Activated T-helper 17 cell treated with anti-CD3 and anti-CD28 coated beads, Interleukin-2, amount 50 U/mL, for 72 hours (primary cell): ENCODE measurements at places on chromosomes 11 and 22. TPM values are rescaled to one million over a fixed set of nuclear protein-coding genes. Genes with fewer than 3 reads are reported as not detected.

DNA sequence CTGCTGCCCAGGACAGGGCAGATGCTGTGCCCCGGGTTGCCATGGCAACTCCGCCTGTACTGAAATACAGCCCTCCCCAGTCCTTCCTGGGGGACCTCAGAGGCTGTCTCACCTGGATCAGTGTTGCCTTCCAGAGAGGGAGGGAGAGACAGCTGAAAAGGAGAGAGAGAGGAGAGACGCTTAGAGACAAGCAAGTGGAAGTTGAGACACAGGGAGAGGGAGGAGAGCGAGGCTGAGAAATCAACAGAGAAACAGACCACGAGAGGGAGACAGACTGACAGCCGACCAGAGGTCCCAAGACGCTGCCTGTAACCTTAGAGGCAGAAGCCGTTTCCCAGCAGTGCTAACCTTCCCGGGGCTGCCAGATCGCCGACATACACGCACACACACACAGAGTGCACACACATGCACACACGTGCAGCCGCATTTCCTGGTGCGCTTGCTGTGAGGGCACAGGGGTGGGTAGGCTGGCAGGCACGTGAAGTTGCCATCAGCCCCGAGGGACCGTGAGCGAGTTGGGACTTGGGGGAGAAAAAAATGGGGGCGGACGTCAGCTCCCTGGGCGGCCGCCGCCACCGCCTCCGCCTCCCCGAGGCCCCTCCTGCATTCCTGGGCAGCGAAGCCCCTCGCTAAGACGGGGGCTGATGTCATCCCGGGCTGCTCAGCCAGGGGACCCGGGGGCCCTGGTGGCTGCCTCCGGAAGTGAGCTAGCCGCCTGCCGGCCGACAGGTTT lies 88.6 kb upstream of the CRYBB3 start:
- ATAC-seq: peak; percentile 76

GRCh38 chr11:66639066-66639813 lies 737 bp downstream of the RBM4 start:
- no peak for ATAC-seq

DNA sequence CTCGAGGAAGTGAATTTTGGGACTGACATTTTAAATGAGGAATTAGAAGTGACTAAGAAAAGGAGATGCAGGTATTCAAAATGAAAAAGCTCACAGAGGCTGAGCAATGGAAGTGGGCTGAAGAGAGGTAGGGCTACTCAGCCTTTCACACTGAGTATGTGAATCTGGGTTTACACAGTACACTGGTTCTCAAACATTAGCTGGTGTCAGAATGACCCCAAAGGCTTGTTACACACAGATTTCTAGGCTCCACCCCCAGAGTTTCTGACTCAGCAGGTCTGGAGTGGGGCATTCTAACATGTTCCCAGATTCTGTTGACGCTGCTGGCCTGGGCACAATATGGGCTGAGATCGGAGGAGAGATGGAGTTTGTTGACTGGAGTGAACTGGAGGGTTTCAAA lies 32.8 kb downstream of the CADM1 start:
- ATAC-seq: peak; percentile 16

DNA sequence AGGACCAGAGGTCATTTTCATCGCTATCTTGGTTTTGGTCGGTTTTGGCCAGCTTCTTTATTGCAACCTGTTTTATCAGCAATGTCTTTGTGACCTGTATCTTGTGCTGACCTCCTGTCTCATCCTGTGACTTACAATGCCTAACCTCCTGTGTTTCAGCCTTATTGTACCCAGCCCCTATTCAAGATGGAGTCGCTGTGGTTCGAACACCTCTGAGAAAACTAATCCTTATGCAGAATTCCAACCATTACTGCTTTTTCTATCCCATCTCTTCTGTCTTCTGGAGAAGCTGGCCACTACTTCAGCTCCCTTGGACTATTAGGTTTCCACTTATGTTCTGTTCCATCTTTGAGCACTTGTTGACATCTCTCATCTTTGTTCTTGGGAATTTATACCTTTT lies 62.6 kb downstream of the METTL15 start:
- ATAC-seq: no peak

GRCh38 chr11:88327061-88327460 lies 10.5 kb downstream of the CTSC start:
- peak; percentile 50 for ATAC-seq

- ATAC-seq: no peak
Measured at GRCh38 chr11:38345286-38345685, 1747.2 kb upstream of the RAG2 start.

GRCh38 chr11:32138902-32139301 lies 48.0 kb downstream of the RCN1 start:
- ATAC-seq: no peak

DNA sequence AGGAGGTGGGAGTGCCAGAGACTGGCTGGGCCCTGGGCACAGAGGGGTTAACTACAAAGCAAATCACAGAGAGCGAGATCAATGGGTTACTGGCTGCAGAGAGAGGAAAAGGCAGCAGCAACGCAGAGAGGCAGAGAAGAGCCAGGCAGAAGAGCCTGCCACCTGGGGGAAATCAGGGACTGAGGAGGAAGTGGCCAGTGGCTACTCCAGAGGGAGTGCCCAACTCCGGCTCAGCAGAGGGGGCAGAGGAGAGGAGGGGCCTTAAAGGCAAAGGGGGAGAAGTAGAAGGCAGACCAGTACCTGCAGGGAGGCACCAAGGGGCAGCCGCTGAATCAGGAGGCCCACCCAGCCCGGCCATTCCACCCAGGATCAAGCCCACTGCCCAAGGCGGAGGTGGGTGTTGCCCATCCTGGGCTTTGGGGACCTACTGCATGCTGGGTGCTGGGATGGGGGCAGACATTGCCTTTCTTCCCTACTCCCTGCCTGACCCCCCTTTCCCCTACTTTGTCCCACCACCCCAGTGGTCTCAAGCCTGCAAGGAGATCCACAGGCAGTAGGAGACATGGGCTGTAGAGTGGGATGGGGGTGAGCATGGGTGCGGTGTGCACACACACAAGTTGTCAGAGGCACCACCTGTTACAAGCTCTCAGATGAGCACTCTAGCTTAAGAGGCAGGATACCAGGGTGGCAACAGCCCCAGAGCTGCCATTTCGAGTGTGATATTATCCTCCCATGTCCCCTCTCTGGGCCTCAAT lies 926 bp upstream of the GALR3 start:
- no peak for ATAC-seq

DNA sequence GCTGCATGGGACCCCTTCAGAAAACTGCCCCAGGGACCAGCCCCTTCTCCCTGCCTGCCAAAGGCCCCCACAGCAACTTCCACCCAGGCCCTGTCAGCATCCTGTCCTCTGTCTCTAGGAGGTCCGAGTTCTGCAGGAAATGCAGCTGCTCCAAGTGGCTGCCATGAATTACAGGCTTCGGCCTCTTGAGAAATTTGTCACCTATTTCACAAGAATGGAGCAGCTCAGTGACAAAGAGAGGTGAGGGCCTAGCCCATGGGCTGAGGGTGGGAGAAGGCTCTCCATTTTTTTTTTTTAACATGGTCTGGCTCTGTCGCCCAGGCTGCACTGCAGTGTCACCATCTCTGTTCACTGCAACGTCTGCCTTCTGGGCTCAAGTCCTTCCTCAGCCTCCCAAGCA lies 7.3 kb downstream of the RGL4 start:
- ATAC-seq: no peak

DNA sequence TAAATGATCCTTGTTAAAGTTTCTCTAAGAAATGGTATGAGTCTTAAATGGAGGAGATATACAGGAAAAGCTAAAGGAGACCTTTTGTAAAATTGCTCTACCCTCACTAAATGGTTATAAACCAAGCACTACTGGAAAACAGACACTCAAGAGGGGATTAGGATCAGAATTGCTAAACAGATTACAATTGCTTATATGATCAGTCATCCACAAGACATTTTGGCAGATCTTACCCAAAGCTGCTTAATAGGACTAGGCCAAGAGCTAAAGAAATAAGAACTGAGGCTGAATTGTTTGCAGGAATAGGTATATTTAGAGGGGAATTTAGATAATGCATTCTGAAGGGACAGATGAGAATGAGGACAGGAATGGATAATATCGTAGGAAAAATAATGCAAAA lies 9.5 kb downstream of the HARBI1 start:
- ATAC-seq: no peak

DNA sequence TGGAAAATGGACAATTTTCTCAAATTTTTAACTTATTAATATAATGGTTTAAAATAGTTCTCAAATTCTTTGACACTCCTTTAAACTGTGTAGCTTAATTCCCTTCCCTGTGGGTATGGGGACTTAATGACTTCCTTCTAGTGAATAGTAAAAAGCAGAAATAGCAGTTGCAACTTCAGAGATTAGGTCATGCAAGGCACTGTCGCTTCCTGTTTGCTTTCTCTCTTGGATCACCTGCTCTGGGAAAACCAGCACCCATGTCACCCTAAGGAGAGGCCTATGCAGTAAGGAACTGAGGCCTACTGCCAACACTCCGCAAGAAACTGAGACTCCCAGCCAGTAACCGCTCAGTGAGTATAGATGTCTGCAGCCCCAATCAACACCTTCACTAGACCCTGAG lies 5.5 kb upstream of the PANX3 start:
- no peak for ATAC-seq

- ATAC-seq: peak; percentile 91
Measured at GRCh38 chr11:18720808-18721560, 5.0 kb downstream of the IGSF22 start.

DNA sequence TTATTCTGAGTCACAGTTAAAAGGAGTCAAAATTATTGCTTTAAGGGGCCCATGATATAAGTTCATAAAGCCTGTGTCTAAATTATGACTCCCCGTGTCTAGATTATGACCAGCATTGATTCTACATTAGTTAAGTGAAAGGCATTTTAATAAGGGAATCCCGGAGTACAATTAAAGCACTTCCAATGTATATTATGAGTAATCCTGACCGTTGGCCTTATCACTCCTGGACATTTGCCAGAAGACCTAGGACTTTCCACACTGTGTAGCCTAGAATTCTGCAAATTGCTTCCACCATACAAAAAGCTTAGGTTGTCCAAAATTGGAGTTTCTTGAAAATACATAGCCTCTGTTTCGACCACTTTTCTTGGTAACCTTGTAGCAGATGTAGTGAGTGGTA lies 1292.6 kb downstream of the LRRC4C start:
- no peak for ATAC-seq

GRCh38 chr11:117876341-117877119 lies at the start of gene FXYD6:
Gene FXYD6 (minus strand): TSS chr11:117876658. CDS start chr11:117842776, 33,882 bp downstream.
- ATAC-seq: peak; percentile 47

DNA sequence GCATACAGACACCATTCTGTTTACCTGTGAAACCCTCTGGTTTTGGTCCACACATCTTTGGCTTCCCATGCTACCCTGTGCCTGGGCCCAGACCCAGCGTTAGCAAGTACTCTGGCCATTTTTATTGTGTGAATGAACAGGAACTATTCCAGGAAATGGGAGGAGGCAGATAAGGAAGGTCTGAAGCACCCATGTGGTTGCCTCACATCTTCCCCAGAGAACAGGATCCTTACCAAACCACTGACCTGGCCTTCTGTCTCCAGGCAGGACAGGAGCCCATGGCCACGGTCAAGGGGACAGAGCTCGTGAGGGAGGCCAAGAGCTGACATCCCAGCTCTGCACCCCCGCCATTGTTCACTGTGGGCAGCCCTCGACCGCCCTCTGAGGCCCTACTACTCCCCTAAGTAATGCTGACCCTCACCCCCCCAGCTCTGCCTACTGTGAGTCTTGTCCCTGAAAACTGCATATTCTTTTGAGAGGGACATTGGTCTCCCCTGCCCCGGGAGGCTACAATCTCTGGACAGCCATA lies 97.7 kb upstream of the TP53I11 start:
- ATAC-seq: no peak

- no peak for ATAC-seq
Measured at GRCh38 chr11:15835788-15836411, 520.4 kb downstream of the SOX6 start.

DNA sequence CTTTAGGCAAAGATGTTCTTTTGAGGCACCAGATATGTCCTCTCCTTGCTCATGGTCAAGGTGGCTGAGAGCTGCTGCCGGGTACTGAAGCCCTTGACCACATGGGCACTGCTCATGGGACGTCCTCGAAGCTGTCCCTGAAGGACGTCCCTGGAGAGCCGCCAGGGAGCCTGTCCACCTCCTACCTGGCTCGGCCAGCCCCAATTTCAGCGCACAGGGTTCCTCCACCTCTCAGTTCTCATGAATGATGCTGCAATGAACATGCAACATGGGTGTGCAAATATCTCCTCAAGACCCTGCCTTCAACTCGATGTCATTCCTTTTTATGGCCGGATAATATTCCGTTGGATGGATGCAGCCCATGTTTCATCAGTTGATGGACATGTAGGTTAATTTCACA lies 24.4 kb upstream of the TOLLIP start:
- no peak for ATAC-seq

DNA sequence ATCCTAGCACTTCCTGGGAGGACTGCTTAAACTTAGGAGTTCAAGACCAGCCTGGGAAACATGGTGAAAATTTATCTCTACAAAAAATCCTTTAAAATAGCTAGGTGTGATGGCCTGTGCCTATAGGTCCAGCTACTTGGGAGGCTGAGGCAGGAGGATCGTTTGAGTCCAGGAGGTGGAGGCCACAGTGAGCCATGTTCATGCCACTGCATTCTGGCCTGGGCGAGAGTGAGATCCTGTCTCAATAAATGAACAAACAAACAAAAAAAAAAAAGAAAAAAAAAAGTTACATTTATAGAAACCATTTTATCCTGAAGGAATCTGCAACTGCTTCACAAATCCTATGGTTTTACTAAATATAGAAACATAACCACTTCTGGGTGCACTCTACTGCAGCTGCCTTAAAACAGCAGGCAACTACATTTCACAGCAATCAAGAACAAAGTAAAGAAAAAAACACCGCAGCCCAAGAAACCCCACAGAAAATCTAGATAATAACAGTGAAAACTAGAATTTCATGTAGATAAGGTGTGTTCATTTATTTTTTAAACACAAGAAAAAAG lies 75.9 kb upstream of the GAB2 start:
- no peak for ATAC-seq

GRCh38 chr11:72375241-72375960 lies 58.9 kb downstream of the CLPB start:
- no peak for ATAC-seq

The PRRG4 gene
- total RNA-seq: 0.42 TPM

The HSPB2 gene
- total RNA-seq: 0.32 TPM

The LGR4 gene
- 1.4 TPM for total RNA-seq

The UBQLN3 gene
- not detected for total RNA-seq

The ADM2 gene
- total RNA-seq: 1.3 TPM

The APOBEC3B gene
- total RNA-seq: 9.2 TPM

The OR5P2 gene
- not detected for total RNA-seq

The IRAG1 gene
- total RNA-seq: not detected

The LIF gene
- total RNA-seq: 300 TPM

The IMMP1L gene
- 24.5 TPM for total RNA-seq

The OR51B5 gene
- total RNA-seq: 0.50 TPM

The FOLR2 gene
- not detected for total RNA-seq

The OR4A15 gene
- total RNA-seq: not detected
